CD4-positive, alpha-beta T cell (primary cell): ENCODE measurements at places on chromosomes 11 and 22. TPM values are rescaled to one million over a fixed set of nuclear protein-coding genes. Genes with fewer than 3 reads are reported as not detected.

Gene CHRM1
- not detected for total RNA-seq

Gene GNB1L
- total RNA-seq = 6.5 TPM

Gene CCDC15
- 0.89 TPM for total RNA-seq

Gene GUCY1A2
- not detected for total RNA-seq

Gene OPCML
- not detected for total RNA-seq

Gene BTG4
- not detected for total RNA-seq

Gene OR4C3
- total RNA-seq = not detected

Gene NLRP6
- 14.4 TPM for total RNA-seq

Gene BCO2
- 1.1 TPM for total RNA-seq

Gene DGCR6
- total RNA-seq = 14.6 TPM

Gene C11orf52
- not detected for total RNA-seq

Gene PHETA2
- total RNA-seq = 0.42 TPM

Gene PDGFB
- 0.45 TPM for total RNA-seq

Gene ELFN2
- total RNA-seq = 0.05 TPM

Gene INS
- total RNA-seq = not detected

Gene OR10A2
- not detected for total RNA-seq

Gene SCGB1D2
- not detected for total RNA-seq

Gene CARD18
- not detected for total RNA-seq

Gene BDNF
- not detected for total RNA-seq

Gene GAB4
- total RNA-seq = not detected
